ENCODE measurements at places on chromosomes 11 and 22. TPM values are rescaled to one million over a fixed set of nuclear protein-coding genes. Genes with fewer than 3 reads are reported as not detected.

BACE1 gene
- 8.2 TPM for total RNA-seq

SPON1 gene
- total RNA-seq: 35.9 TPM

TSPAN32 gene
- 0.19 TPM for total RNA-seq

SLC22A24 gene
- not detected for total RNA-seq

OR8G1 gene
- total RNA-seq: not detected

TRIM64C gene
- not detected for total RNA-seq

APOC3 gene
- not detected for total RNA-seq

TXN2 gene
- total RNA-seq: 31.8 TPM

SLC22A6 gene
- total RNA-seq: not detected

UPB1 gene
- total RNA-seq: 0.12 TPM

GRCh38 chr11:102813484-102813883 is 15.5 kb upstream of the MMP1 start:
- H3K27ac ChIP-seq: no peak overlapping the region
- H3K4me3 ChIP-seq: no peak overlapping the region
- no peak for DNase-seq
- H3K36me3 ChIP-seq: no peaks in the 10 kb centered on the region
- H3K4me1 ChIP-seq: no peaks in the 10 kb centered on the region
- H3K27me3 ChIP-seq: no peaks in the 10 kb centered on the region

- no peaks in the 10 kb centered on the region for H3K36me3 ChIP-seq
- H3K27ac ChIP-seq: no peak overlapping the region
- no peak overlapping the region for H3K4me3 ChIP-seq
- DNase-seq: peak; percentile 72
- H3K27me3 ChIP-seq: peaks cover 30% of the 10 kb centered on the region
- peaks cover 26% of the 10 kb centered on the region for H3K4me1 ChIP-seq
Measured at GRCh38 chr11:122951211-122951610, 30.4 kb downstream of the BSX start.

DNA sequence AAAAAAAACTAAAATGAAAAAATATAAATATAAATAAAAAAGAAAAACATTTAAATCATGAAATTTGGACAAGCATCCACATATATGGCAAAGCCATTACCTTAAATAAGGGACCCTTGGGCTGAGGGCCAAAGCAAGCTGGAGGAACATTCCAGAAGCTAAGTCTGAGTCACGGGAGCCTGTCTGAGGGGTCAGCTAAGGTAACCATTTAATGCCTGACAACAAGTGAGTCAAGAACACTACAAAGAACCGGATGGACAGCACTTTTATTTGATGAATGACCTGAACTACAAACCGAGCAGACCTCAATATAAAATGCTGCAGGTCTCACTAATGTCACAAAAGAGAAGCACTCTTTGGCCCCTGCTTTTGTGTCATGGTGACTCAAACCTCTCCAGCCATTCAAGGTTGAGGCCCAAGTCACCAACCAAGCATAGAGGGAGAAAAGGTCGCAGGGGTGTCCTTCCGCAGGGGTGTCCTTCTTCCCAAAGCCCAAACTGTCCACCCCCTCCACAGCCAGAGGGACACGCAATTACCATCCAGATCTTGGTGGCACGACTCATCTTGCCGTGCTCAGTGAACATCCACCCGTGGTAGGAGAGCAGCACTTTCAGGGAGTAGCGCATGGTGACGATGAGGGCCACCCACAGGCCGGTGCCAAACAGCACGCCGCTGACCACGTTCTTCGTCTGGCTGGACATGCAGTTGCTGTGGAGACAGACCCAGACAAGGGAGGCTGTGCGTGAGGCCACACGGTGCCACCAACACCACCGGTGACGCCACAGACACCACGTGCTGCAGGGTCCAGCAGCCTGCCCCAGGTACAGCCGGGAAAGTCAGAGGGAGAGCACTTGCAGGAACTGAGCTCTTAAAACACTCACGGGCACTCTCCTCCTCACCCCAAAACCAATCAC is 34.5 kb downstream of the CPT1A start:
- DNase-seq: no peak
- no peaks in the 10 kb centered on the region for H3K27me3 ChIP-seq
- no peak overlapping the region for H3K27ac ChIP-seq

- H3K4me3 ChIP-seq: no peak within 1 kb of the TSS
- H3K4me1 ChIP-seq: no peaks in the 10 kb centered on the region
- DNase-seq: no peak
- H3K27me3 ChIP-seq: no peaks in the 10 kb centered on the region
- no peak within 1 kb of the TSS for H3K27ac ChIP-seq
Measured at GRCh38 chr11:6799402-6799801, at the start of gene OR6A2. Gene OR6A2 (minus strand): TSS chr11:6799689. CDS start chr11:6795708, 3,981 bp downstream.

DNA sequence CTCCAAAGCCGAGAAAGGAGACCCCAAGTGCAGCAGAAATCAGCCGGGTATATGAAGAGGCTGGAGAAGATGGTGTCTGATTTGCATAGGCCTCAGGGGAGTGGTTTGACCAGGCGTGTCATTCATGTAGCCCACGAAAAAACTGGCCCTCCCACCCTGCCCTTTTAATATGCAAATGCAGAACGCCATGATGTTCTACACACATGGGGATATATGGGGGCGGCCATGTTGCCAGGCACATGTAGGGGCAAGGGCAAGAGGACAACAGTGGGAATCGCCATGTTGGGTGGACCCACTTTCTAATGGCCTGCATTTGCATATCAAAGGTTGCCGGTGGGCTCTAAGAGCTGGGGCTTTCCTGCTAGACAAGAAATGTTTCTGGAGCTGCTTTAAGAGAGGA is 86.4 kb downstream of the ISX start:
- no peak overlapping the region for H3K27ac ChIP-seq
- no peaks in the 10 kb centered on the region for H3K4me1 ChIP-seq
- H3K36me3 ChIP-seq: no peaks in the 10 kb centered on the region

- no peak overlapping the region for H3K27ac ChIP-seq
- H3K4me3 ChIP-seq: no peak overlapping the region
- no peak for DNase-seq
- H3K27me3 ChIP-seq: no peaks in the 10 kb centered on the region
- no peaks in the 10 kb centered on the region for H3K36me3 ChIP-seq
Measured at GRCh38 chr11:96267496-96268032, 75.4 kb downstream of the MAML2 start.

GRCh38 chr11:113847580-113847979 is 27.8 kb downstream of the USP28 start:
- H3K27me3 ChIP-seq: no peaks in the 10 kb centered on the region
- no peak overlapping the region for H3K4me3 ChIP-seq
- no peaks in the 10 kb centered on the region for H3K36me3 ChIP-seq
- no peak for DNase-seq
- H3K4me1 ChIP-seq: no peaks in the 10 kb centered on the region

GRCh38 chr11:64712430-64713015 is 10.5 kb downstream of the NRXN2 start:
- H3K36me3 ChIP-seq: no peaks in the 10 kb centered on the region
- no peak for DNase-seq
- peaks cover 13% of the 10 kb centered on the region for H3K4me1 ChIP-seq
- H3K27me3 ChIP-seq: peaks cover 92% of the 10 kb centered on the region
- no peak overlapping the region for H3K27ac ChIP-seq

GRCh38 chr11:74771139-74771538 is 22.5 kb downstream of the RNF169 start:
- no peaks in the 10 kb centered on the region for H3K27me3 ChIP-seq
- no peak overlapping the region for H3K4me3 ChIP-seq
- H3K4me1 ChIP-seq: peaks cover 6% of the 10 kb centered on the region

- H3K36me3 ChIP-seq: no peaks in the 10 kb centered on the region
- H3K4me3 ChIP-seq: no peak overlapping the region
- H3K4me1 ChIP-seq: no peaks in the 10 kb centered on the region
- no peaks in the 10 kb centered on the region for H3K27me3 ChIP-seq
- no peak overlapping the region for H3K27ac ChIP-seq
Measured at GRCh38 chr11:21174781-21175180, 505.4 kb downstream of the NELL1 start.

DNA sequence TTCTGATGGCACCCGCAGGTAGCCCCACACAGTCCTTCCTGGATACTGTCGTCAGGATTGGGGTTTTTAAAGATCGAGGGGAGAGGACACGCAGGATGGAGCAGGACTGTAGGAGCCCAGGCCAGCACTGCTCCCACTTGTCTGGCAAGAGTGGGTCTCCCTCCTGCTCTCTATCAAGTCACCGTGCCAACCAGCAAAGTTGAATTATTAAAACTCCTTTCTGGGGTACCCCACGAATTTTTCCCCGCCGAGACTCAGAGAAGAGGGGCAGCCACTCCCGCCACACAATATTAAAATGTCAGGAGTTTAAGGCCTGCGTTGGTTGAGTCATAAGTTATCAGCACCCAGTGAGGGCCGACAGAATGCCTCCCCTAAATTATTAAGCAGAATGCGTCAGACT is 10.1 kb downstream of the LMO1 start:
- no peaks in the 10 kb centered on the region for H3K36me3 ChIP-seq
- no peaks in the 10 kb centered on the region for H3K27me3 ChIP-seq
- H3K4me1 ChIP-seq: no peaks in the 10 kb centered on the region
- H3K27ac ChIP-seq: no peak overlapping the region
- DNase-seq: no peak
- H3K4me3 ChIP-seq: no peak overlapping the region

DNA sequence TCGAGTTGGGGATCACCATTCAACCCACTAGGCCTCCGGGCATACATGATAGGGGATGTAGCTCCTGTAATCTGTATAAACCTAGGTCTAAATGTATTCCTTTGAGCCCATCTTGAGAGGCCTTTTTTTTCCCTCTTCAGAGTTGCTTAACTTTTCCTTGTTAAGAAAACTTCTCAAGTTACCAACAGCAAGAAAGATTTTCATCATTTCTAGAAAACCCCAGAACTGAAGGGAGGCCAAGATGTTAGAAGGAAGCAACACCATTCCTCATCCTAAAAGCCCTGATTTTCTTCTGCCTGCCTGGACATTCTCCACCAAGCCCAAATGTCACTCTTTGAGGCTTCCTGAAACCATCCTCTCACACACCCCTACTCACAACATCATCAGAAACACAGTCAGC is 79.4 kb downstream of the TMPRSS5 start:
- H3K36me3 ChIP-seq: no peaks in the 10 kb centered on the region
- peaks cover 17% of the 10 kb centered on the region for H3K4me1 ChIP-seq
- H3K4me3 ChIP-seq: no peak overlapping the region
- H3K27me3 ChIP-seq: peaks cover 42% of the 10 kb centered on the region
- DNase-seq: no peak

GRCh38 chr11:71322861-71323582 is 70.6 kb upstream of the SHANK2 start:
- H3K4me1 ChIP-seq: no peaks in the 10 kb centered on the region
- H3K36me3 ChIP-seq: no peaks in the 10 kb centered on the region
- H3K27ac ChIP-seq: no peak overlapping the region
- no peak for DNase-seq

- H3K4me3 ChIP-seq: no peak overlapping the region
- no peaks in the 10 kb centered on the region for H3K27me3 ChIP-seq
- no peak for DNase-seq
- H3K4me1 ChIP-seq: no peaks in the 10 kb centered on the region
- H3K36me3 ChIP-seq: no peaks in the 10 kb centered on the region
Measured at GRCh38 chr11:82663535-82663934, 70.1 kb downstream of the FAM181B start.

- H3K27me3 ChIP-seq: no peaks in the 10 kb centered on the region
- H3K27ac ChIP-seq: no peak overlapping the region
- H3K4me3 ChIP-seq: no peak overlapping the region
- peaks cover 6% of the 10 kb centered on the region for H3K36me3 ChIP-seq
Measured at GRCh38 chr11:57818812-57819211, 57.2 kb downstream of the CTNND1 start.

GRCh38 chr11:8740129-8740528 is 57.5 kb downstream of the RPL27A start:
- no peak for DNase-seq
- H3K4me3 ChIP-seq: no peak overlapping the region
- H3K36me3 ChIP-seq: no peaks in the 10 kb centered on the region
- no peaks in the 10 kb centered on the region for H3K27me3 ChIP-seq

DNA sequence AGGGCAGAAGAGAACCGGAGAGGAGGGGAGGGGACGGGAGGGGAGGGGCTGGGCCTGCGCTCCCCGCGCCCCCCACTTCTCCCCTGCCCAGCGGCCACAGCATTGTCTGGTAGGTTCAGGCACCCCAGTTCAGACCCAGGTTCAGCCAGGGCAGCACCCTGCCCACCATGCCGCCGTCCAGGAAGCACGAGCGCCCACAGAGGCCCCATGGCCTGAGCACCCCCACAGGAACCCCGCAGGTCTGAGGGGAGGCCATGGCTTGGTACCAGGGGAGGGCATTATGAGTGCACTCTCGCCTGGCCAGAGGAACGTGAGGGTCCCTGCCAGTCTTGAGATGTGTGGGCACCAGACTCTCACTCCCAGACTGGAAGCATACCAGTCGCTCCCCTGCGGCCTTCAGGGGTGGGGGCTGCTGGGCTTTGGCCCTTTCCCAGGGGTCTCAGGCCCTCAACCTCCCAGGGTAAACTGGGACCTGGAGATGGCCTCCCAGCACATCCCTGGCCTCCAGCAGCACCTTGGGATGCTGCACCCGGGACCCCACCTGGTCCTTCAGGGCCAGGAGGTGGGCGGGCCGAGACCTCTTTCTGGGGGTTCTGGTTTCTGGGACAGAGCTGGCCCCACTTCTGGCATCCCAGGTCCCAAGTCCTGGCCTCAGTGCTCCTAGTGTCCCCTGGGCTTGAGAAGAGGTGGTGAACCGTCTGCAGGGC is 597 bp upstream of the PLXNB2 start:
- no peak for DNase-seq
- H3K4me3 ChIP-seq: no peak overlapping the region
- H3K4me1 ChIP-seq: peaks cover 40% of the 10 kb centered on the region
- no peaks in the 10 kb centered on the region for H3K36me3 ChIP-seq
- H3K27me3 ChIP-seq: no peaks in the 10 kb centered on the region

DNA sequence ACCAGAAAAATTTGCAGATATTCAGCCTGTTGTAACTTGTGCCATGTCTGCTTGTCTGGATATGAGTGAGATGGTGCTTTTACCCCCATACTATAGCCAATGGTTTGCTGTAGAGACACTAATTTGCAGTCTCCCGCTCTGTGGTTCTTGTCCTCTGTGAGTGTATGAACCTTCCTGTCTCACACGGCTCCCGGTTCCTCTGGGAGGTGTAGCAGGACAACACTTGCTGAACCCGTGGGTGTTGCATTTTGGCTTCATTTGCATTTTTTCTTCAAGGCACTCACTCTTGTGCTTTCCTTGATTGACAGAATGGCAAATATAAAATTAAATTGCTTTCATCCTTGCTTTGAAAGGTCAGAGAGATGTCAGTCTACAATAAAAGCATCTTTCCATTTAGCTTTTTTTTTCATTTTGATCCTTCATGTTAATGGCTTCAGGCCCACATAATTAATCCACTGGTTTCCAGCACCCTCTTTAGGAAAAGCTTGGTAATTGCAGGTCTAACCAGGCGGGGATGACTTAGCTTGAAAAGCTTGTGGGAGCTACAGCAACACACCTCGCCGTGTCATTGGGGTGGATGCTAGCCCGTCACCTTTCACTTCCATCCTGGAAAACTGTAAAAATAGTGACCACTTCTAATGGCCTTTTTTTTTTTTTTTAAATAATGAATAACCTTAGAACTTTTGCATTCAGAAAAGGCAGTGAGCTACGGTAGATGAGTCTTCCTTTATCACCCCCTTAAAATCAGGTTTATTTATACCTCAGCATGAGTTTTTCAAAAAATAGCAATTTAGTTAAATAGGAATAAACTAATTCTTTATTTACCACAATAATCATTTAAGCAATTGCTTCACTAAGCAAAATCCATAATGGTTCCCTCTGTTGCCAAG is 27.4 kb upstream of the ST14 start:
- peak; percentile 68 for DNase-seq
- H3K27ac ChIP-seq: no peak overlapping the region
- no peak overlapping the region for H3K4me3 ChIP-seq
- H3K27me3 ChIP-seq: no peaks in the 10 kb centered on the region
- peaks cover 27% of the 10 kb centered on the region for H3K36me3 ChIP-seq
- H3K4me1 ChIP-seq: no peaks in the 10 kb centered on the region

GRCh38 chr11:64068705-64069400 is 33.1 kb downstream of the FLRT1 start:
- no peak for DNase-seq
- H3K27me3 ChIP-seq: peaks cover 11% of the 10 kb centered on the region
- no peak overlapping the region for H3K27ac ChIP-seq
